ENCODE measurements at places on chromosomes 12 and 14. TPM values are rescaled to one million over a fixed set of nuclear protein-coding genes. Genes with fewer than 3 reads are reported as not detected.

LGMN gene
- total RNA-seq = 62.6 TPM

MYF6 gene
- total RNA-seq = not detected

HSPB8 gene
- total RNA-seq = 10.8 TPM

RFLNA gene
- 19.7 TPM for total RNA-seq

HCAR1 gene
- not detected for total RNA-seq

CHPT1 gene
- total RNA-seq = 25.3 TPM

DCN gene
- total RNA-seq = not detected

FANCM gene
- 13.7 TPM for total RNA-seq

IL31 gene
- not detected for total RNA-seq

JPH4 gene
- not detected for total RNA-seq

GPR135 gene
- 3.7 TPM for total RNA-seq

SLC48A1 gene
- total RNA-seq = 20.3 TPM

BDKRB2 gene
- total RNA-seq = 0.39 TPM
